ENCODE measurements at places on chromosomes 13 and 19. TPM values are rescaled to one million over a fixed set of nuclear protein-coding genes. Genes with fewer than 3 reads are reported as not detected.

The CRLF1 gene
- total RNA-seq: 2.5 TPM

DNA sequence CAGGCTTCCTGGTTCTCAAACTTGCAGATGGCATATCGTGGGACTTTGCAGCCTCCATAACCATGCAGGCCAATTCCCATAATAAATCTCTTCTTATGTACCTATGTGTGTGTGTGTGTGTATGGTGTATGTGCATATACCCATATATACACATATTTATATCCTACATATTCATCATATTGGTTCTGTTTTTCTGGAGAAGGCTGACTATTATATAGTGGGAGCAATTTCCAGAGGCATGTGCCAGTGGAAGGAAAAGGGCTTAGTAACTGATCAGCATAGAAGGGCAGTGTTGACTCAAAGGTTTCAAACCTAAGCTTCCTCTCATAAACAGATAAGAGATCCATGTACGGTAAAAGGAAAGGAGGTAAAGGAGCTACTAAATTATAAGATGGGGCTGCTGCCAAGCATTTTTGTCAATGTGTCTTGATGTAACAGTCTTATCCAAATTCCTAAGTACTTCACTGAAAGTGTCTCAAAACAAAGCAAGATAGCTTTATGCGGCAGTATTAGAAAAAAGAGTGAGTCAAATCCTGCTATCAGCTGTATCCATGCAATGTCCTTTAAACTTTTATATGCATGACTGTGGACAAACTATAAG, 432.1 kb downstream of the TBC1D4 start:
- no peak for DNase-seq

GRCh38 chr19:58483776-58484175, 7.6 kb downstream of the ZNF446 start:
- no peak for DNase-seq

DNA sequence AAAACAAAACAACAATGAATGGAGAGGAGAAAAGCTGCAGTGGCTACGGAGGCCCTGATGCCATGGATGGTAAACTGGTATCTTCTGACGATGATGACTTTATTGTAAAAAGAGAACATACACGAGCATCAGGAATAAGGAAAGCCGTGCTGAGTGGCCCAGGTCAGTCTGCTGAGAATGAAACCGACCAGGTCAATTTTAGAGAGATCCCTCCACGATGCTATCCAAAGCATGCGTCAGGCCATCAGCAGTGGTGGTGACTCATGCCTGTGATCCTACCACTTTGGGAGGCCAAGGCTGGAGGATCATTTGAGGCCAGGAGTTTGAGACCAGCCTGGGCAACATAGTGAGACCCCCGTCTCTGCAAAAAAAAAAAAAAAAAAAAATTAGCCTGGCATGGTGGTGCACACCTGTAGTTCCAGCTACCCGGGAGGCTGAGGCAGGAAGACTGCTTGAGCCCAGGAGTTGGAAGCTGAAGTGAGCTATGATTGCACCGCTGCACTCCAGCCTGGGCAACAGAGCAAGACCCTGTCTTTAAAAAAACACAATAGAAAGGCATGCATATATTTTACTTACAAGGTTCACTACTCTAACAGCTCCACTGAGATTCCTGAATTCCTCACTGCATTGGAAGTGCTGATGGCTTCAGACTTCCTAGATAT, 62.3 kb downstream of the GADD45B start:
- DNase-seq: no peak

GRCh38 chr13:35729926-35730627, 253.6 kb upstream of the MAB21L1 start:
- no peak for DNase-seq

- DNase-seq: no peak
Observed at GRCh38 chr13:112716461-112716820, 26.6 kb downstream of the ATP11A start.

GRCh38 chr19:39372047-39372802, 18.7 kb downstream of the PAF1 start:
- peak; percentile 31 for DNase-seq

DNA sequence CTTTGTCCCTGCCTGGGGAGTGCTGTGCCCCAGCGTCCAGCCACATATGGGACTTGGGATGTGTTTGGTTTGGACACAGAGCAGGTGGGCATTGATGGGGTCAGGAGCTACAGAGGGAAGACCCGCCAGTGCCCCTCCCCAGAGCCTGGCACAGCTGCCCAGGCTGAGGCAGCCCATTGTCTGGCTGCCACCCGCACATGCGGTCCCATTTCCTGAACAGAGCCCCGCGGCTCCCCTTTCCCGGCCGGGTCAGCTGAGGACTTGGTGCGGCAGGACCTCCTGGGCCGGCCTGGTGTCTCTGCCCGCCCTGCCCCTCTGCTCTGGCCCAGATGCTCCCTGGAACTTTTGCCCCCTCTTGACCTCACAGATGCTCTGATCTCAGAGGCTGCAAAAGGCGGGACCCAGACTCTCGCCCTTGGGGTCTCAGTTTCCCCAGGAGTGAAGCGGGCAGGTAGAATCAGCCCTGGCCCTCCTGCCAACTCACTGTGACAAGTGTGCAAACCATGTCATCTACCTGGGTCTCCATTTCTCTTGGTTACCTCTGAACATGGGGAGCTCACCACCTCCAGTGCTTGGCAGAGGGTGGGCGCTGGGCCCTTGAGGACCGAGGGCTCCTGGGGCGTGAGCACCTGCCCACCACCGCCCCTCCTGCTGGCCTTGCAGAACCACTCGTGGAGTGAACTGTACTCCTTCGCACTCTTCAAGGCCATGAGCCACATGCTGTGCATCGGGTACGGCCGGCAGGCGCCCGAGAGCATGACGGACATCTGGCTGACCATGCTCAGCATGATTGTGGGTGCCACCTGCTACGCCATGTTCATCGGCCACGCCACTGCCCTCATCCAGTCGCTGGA, 17.8 kb downstream of the HCN2 start:
- no peak for DNase-seq

The ZNF66 gene
- 25.4 TPM for total RNA-seq

- no peak for DNase-seq
Observed at GRCh38 chr13:74000876-74001275, 133.3 kb downstream of the KLF12 start.

DNA sequence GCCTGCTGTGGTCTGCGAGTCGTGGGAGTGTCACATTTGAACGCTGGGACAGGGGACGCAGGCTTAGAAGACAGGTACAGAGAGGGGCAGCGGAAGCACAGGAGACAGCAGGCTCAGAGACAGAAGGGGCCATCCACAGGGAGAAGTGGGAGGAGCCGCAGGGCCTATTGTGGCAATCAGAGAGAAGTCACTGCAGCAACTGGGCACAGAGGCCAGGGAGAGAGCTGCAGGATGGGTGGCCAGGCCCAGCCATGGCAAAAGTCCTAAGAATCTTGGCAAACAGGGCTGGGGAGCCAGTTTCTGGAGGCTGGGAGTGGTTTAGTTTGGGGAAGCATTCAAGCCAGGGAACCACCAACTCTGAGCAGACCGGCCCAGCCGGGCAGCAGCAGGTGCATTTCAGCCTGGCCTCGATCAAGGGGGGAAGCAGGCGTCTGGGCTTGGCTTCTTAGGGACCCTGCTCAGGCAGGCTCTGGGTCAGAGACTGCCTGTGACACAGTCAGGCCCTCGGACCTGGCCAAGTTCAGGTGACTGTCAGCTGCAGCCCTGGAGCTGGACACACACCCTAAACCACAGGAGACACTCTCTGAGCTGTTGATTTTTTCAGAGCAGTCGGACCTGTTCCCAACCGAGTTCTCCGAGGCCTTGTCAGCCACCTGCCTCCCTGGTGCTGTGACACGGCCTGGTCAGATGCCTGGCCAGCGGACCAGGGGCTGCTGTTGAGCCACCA, 11.8 kb downstream of the SH3GL1 start:
- no peak for DNase-seq

GRCh38 chr13:110538632-110539031, 22.9 kb downstream of the RAB20 start:
- DNase-seq: no peak

- no peak for DNase-seq
Observed at GRCh38 chr13:69283301-69283700, 824.3 kb upstream of the ATXN8OS start.

The PSG7 gene
- total RNA-seq: not detected

The ATP4A gene
- total RNA-seq: not detected

GRCh38 chr19:53659292-53659691, 27.5 kb downstream of the DPRX start:
- DNase-seq: peak; percentile 72

Data from urinary bladder (tissue), 4 donors.